Right ventricle myocardium inferior (tissue), 1 donor: ENCODE measurements at places on chromosomes 5 and 9.

GRCh38 chr9:3931996-3932906, 367.6 kb downstream of the GLIS3 start:
- no peak for DNase-seq

DNA sequence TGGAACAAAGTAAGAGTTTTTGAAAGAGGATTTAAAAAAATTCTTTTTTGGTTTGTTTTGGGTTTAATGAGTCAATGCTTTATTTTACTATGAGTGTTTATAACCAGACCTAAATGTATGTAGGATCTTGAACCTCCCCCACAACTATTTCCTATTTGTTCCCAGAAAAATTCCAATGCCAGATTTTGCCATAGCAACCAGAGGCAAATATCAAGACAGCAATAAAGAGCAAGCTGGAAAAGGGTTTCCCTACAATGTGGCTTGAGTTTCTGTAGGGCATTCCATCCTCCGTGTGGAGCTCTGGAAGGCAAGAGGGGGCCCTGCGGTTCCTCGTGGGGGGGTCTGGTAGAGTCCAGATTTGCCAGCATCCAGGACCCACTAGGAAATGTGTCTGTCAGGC, 27.8 kb upstream of the GDNF start:
- DNase-seq = no peak

DNA sequence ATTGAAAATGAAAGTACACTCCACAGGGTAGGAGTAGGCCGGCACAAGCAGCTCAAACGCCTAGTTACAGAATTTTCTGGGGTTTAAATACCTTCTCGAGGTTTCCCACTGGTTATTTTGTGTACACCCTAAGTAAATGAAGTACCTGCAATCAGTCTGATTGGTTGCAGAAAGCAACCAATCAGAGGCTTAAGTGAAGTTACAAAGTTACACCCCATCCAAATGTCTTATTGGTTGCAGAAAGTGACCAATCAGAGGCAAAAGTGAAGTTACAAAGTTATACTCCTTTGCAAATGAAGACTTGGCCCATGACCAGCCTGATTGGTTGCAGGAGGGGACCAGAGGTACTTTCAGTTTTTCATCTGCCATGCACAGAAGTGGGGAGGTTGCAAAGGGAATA, 33.2 kb upstream of the ERAP2 start:
- DNase-seq = no peak

DNA sequence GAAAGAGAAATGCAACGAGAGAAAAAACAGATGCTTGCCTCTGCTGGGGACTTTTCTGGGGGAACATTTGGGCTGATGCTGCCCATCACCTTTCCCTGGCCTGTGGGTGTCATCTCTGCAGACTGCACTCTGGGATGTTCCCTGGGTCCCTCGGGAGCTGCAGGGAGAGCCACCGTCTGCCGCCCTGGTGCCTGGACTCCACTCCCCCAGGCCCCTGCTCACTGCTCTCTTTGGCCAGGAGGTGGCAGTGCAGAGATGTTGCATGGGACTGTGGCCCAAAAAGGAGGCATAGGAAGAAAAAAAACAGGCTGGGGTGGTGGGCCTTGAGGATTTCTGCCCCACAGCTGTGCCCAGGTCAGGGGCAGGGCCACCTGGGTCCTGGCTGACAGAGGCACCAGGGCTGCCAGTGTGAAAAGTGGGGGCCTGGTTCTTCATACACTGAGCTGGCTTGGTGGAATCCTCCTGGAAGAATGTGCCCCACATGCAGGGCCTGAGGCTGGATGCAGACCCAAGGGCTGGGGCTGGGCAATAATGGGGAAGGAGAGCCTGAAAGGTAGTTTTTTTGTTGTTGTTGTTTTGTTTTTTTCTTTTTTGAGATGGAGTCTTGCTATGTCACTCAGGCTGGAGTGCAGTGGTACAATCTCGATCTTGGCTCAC, 353.6 kb downstream of the SLIT3 start:
- DNase-seq = no peak

GRCh38 chr9:114930056-114930812, at the start of gene TNFSF8:
TSS of gene TNFSF8 (minus strand) at chr9:114930591. CDS start at chr9:114930303, 288 bp downstream.
- DNase-seq = peak; percentile 62
